ENCODE measurements at places on chromosomes 3 and 15.

DNA sequence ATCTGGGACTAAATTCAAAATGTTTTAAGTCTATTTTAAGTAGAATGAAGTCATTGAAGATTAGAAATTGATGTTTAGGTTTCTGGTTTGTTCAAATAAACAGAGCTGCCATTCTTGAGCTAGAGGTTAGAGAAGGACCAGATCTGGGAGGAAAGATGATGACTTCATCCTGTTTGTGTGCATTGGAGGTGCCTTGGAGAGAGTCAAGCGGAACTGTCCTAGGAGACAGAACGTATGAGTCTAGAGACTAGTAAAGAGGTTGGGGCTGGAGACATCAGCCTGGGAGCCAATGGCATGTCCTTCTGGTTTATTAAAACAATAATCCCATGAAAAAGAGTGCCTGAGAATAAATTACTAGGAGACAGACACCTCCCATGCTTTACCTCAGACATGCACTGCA is 303.4 kb downstream of the KBTBD8 start:
- DNase-seq: no peak

- no peak for DNase-seq
Measured at GRCh38 chr3:17307482-17307881, 422.7 kb downstream of the PLCL2 start.

- no peak for DNase-seq
Measured at GRCh38 chr3:124291008-124291407, 299.1 kb upstream of the ROPN1 start.

DNA sequence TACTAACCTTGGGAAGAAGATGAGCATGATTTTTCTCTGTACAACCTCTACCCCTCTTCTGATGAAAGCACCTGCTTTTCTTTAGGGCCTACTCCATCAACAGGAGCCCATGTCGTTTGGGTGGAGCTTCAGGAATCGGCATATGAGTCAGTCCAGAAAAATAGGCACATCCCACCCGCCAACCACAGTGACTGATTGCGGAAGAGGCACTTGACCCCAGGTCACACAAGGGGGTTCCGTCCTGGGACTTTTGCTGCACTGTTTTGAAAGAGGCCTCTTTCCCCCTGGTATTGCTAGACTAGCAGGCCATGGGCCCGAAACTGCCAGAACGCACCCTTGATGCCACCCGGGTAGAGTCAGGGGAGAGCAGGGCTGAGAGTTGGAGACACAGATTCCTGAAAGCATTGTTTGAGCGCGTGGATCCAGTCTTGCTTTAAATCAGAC is 19.3 kb upstream of the NRROS start:
- no peak for DNase-seq

DNA sequence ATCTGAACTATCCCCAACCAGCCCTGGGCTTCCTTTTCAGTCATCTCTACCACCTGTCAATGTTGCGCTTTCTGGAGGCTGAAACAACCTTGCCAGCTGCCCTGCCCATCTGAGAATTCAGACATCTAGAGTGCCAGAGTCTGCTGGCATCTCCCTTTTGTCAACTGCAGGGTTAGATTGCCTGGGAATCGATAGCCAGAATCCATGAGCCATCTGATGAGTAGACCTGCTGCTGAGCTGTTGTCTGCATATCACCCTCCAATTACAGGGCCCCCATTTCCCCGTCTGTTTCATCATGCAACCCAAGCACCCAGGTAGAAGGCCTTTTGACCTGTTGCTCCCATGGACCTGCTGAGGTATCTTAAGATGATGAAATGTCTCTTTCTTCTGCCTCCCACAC is 280.1 kb downstream of the EPHB1 start:
- no peak for DNase-seq

DNA sequence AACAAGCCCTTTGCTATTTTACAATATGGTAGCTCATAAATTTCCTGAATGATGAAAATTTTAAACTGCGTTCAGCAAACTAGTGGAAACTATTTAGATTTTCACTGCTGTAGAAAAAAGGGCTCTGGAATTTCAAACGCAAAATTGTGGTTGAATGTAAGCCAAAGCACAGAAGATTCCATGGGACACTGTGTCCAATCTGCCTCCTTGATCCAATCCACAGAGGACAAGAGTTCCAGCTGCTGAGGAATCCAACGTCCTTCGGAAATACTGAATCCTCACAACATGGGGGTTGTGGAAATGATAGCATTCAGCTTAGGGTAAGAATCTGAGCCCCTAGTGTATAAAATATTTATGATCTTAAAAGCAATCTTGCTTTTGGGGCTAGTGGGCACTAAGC is 161.0 kb downstream of the PLD1 start:
- DNase-seq: no peak

GRCh38 chr3:38165722-38166387 is 518 bp downstream of the OXSR1 start:
- no peak for DNase-seq

DNA sequence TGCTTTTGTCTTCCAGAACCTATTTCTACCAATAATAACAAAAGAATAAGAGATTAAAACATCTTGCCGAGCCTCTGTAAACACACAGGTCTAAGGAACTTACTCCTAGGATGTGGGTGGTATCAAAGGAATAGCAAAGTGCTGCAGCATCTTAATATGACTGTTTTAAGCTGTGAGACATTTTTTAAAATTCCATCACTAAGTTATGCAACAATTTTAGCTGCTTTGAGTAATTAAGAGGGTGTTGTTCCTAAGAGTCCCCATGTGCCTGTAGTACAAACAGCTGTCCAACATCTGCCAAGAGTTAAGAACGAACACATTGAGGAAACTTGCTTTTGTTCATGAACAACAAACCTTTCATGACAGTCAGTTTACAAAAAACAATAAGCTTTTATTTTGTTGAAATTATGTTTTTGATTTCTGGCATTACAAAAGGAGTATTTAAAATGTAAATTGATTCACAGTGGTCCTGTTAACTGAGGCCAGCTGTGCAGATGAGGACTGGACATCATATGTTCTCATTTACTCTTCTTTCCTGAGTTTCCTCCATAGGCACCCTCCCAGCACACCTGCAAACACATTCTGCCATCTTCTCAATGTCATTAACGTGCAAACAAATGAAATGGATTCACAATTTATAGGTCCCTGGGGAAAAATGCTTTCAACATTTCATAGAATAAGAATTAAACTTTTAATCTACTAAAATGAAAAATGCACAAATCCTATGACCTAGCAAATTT is 337.3 kb upstream of the ARHGEF26 start:
- no peak for DNase-seq

GRCh38 chr3:177479630-177480029 is 282.3 kb upstream of the TBL1XR1 start:
- no peak for DNase-seq

GRCh38 chr3:122406198-122406597 is 9.7 kb downstream of the WDR5B start:
- no peak for DNase-seq

GRCh38 chr3:16864610-16865313 is 20.0 kb upstream of the PLCL2 start:
- DNase-seq: no peak

DNA sequence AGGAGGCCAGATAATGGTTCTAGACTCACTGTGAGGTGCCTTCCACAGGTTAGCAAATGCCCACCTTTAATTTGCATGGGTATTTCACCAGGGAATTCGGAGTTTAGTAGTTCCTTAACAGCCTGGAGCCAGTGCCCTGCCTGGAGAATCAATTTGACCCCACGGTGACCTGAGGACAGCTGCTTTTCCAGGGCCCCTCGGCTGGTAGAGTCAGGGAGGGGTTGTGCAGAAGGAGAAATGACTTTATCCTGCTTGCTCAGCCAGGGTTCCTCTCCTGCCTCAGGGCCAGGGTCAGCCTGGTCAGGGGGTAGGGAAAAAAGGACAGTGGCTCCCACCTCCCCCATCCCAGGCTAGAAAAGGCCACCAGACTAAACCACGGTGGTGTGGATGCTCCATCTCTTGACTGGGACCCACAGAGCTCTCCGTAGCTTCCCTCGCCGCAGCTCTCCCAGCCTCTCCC is 12.0 kb downstream of the DLL4 start:
- DNase-seq: no peak

DNA sequence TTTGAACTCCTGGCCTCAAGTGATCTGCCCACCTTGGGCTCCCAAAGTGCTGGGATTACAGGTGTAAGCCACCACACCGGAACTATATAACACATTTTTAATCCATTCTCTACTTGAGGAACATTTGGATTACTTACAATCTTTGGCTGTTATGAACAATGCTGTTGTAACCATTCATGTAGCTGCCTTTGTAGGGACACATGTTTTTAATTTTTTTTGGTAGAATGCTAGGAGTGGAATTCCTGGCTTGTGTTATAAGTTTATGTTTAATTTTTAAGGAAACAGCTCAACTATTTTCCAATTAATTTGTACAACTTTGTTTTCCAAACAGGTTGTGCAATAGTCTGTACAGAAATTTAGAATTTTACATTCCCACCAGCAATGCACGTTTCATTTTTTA is 51.7 kb downstream of the GPR149 start:
- DNase-seq: no peak

DNA sequence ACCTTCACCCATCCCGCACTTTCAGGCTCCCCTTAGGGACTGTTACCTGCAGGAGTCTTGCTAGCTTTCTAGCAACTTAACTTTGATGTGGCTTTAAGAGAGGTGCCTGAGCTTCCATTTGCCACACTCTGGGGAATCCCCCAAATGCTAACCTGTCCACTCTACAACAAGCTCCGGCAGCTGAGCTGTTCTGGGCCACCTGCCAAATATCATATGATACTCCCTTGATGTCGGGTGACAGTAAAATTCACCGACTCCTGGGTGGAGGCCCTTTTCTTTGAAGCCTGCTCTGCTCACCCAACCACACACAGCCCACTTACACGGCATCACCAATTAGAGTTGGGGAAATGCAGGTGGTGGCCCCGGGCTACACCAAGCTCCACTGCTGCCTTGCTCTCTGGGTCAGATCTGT is 38.0 kb upstream of the XCR1 start:
- peak; percentile 84 for DNase-seq

GRCh38 chr3:5644773-5645670 is 457.5 kb downstream of the EDEM1 start:
- DNase-seq: no peak

- peak; percentile 69 for DNase-seq
Measured at GRCh38 chr15:88897456-88898194, 2.3 kb upstream of the HAPLN3 start.

GRCh38 chr3:183946037-183946436 is 61.4 kb upstream of the PARL start:
- DNase-seq: no peak

- DNase-seq: no peak
Measured at GRCh38 chr3:169953462-169954141, 13.0 kb upstream of the SEC62 start.

GRCh38 chr3:38130631-38131065 is 6.3 kb downstream of the ACAA1 start:
- no peak for DNase-seq

DNA sequence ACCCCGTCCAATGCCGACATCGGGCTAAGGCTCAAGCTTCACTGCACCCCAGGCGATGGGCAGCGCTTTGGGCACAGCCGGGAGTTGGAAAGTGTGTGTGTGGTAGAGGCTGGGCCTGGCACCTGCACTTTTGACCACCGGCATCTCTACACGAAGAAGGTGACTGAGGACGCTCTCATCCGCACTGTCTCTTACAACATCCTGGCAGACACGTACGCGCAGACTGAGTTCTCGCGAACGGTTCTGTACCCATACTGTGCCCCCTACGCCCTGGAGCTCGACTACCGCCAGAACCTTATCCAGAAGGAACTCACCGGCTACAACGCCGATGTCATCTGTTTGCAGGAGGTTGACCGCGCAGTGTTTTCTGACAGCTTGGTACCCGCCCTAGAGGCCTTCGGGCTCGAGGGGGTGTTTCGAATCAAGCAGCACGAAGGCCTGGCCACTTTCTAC is 1.0 kb downstream of the PDE12 start:
- no peak for DNase-seq

GRCh38 chr3:95971573-95971972 is 842.8 kb upstream of the EPHA6 start:
- DNase-seq: no peak

GRCh38 chr3:48472673-48472922 is 26.1 kb downstream of the ATRIP start:
- no peak for DNase-seq

DNA sequence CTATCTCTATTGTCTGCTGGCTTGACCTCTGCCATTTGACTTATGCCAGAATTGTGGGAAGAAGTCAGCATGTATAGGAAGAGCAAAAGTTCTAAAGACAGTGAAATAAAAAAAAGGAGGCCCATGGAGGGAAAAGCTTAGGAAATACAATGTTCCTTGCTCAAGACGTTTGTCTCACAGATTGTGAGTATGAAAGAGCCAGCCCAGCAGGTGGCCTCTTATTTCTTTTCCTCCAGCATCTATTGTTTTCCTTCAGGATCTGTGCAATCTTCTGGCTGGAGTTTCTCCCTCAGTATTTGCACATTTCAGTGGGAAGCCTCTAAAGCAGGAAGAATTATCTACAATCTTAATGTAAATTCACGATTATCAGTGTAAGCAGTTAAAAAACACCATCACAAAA is 43.7 kb downstream of the ZDHHC3 start:
- DNase-seq: no peak

- no peak for DNase-seq
Measured at GRCh38 chr3:150414258-150414657, 6.2 kb downstream of the TSC22D2 start.

GRCh38 chr15:98146031-98146820 is 185.7 kb downstream of the ARRDC4 start:
- DNase-seq: no peak

DNA sequence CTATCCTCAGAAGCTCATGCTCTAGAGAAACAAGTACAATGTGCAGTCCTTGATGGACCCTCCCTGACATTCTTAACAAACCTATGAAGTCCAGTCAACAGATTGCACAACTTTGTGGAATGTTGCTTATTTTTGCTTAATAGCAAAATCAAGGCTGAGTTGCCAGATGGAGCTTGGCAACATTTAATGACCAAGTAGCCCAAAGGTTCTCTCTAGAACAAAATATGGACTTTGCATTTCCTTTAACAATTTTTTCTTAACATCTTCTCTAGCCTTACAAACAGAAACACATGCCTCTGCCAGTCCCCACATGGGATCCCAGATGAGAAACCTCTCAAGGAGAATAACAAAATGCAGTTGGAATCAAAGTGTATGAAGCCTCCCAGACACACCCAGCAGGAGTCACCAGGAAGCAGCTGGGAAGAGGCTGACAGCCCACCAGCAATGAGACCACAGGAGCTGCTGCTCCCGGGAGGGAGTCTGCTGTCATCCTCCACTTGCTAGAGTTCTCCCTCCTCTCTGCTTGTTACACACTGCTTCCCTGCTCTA is 422.5 kb upstream of the CDIN1 start:
- no peak for DNase-seq

GRCh38 chr3:152258448-152259393 is 10.0 kb upstream of the MBNL1 start:
- DNase-seq: peak; percentile 44

GRCh38 chr3:16372362-16373292 is 107.6 kb downstream of the OXNAD1 start:
- no peak for DNase-seq
